Liver (tissue), 10 donors: ENCODE measurements at places on chromosomes 7 and 10.

- DNase-seq: no peak
These were observed 2.9 kb upstream of the JAKMIP3 start for GRCh38 chr10:132062641-132063390.

- DNase-seq: no peak
These were observed 294.7 kb upstream of the PITRM1 start for GRCh38 chr10:3467052-3467951.

GRCh38 chr10:101397140-101397539, 43.2 kb downstream of the BTRC start:
- no peak for DNase-seq

DNA sequence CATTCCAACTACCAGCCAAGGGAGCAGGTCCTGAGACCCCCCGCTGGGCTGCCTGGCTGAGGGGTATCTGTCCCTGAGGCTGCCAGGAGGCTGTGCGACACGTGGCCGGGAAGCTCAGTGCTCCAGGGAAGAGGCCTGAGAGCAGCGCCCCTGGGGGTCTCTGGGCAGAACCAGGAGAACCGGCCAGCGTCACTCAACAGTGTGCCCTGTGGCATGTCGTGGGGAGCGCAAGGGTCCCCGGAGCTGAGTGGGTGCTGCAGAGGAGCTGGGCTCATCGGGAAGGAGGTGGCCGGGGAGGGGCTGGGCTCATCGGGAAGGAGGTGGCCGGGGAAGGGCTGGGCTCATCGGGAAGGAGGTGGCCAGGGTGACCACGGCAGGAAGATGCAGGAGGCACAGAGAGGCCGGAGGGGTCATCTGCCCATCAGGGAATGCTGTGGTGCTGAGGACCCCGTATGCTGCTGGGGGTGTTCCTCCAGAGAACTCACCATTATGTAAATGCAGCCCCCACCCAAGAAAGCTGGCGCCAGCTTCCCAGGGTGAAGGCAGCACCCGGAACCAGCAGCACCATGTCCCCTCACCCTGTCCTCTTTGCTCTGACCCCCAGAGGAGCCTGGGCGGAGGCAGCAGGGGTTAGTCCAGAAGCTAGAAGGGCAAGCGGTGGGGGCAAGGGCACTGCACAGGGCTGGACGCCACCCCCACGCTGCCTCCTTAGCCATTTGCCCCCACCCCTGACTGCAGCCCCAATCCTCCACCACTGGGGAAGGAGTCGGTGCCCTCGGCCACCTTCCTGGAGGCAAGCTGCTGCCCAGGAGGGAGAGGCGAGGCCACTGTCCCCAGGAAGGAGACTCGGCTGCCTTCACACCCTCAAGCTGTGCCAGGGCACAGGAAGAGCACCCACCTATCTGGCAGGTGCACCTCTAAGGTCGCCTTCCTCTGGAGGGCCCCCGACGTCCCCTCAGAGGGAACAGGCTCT, 33.3 kb downstream of the CALML3 start:
- no peak for DNase-seq

- DNase-seq: no peak
These were observed 173.5 kb downstream of the MLLT10 start for GRCh38 chr10:21707498-21707897.

DNA sequence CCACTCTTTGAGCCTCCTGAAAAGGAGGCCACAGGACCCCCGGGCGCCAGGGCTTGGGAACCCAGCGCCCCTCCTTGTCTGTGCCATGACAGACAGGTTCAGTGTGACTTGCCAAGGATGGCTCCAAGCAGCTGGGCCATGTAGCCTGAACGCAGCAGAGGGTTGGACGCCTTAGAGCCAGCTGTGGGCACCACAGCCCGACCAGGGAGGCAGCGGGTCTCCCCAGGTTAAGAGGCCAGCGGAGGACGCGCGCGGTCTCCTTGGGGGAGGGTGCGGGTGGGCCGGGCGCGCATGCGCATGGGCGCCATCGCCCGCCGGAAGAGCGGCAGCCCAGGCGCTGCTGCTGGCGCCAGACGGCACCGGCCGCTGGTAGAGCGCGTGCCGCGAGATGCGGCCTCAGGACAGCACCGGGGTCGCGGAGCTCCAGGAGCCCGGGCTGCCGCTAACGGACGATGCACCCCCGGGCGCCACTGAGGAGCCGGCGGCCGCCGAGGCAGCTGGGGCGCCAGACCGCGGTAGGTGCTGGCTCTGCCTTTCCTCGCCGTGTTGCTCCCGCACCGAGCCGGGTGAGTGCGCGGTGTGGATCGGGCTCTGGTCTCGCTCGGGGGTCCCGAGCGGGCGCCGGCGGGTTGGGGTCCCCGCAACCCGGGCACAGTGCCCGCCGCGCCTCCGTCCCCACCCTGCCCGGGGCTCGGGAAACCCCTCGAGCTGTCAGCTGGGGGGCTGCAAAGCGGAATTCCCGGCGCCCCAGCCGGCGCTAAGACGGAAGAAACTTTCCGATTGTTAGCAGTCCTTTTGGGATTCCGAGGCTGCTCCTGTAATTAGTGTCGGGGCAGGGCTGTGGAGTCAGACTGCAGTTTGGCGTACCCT, at the start of gene SLC35G1:
SLC35G1 (plus strand) TSS at position 333 of the 870 bp plus-strand sequence; CDS start at position 389, 56 bp downstream.
- DNase-seq: peak; percentile 76
